ENCODE measurements at places on chromosomes 13 and 19.

DNA sequence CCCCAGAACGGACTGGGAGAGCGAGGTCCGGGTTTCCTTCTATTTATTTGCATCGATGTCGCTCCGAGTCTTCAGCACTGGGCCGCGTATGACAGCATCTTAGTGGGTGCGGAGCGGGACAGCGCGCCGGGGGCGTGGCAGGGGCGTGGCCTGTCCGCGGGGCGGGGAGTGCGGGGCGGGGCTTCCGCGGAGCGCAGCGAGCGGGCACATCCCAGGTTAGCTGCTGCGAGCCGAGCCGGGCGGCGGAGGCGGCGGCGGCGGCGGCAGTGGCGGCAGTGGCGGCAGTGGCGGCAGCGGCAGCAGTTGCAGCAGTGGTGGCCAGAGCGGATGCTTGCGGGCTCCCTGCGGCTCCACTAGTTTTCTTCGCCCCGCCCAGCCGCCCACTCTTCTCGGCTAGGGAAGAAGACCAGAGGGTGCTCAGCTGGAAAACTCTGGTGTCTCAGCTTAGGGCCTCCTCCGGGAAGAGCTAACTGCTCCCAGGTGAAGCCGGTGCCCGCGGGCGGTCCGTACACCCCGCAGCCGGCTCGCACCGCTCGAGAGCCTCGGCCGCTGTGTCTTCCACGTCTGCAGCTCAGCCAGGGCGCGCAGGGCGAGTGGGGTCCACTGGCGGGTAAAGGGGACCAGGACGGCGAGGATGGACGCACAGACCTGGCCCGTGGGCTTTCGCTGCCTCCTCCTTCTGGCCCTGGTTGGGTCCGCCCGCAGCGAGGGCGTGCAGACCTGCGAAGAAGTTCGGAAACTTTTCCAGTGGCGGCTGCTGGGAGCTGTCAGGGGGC, at the start of gene GPC5:
Gene GPC5 (plus strand): TSS at position 209 of the 776 bp plus-strand sequence.
- no peak for DNase-seq

DNA sequence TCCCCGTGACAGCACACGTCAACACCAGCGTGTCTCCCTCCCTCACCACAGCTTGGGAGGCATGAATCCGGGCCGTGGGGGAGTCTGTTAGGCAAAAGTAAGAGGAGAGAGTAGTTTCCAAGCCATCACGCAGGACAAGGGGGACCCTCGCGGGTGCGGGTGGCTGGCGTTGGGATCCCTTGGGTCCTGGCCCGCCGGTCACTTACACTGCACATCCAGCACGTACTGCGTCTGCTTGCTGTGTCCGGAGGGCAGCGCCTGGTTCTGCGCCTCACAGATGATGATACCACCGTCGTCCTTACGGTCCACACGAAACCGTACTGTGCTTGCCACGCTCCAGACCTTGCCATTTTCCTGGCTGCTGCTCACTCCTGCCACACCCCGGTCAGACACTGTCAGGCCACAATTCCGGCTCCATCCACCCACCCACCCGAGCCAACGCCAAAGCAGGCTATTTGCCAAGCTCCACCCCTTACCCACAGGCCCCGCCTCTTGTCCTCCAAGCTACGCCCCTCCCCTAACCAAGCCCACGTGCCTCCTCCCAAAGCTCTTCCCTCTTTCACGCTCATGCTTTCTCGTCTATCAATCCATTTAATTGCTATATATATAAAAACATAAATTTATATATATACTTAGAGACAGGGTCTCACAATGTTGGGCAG, 6.6 kb upstream of the ZNF428 start:
- DNase-seq = no peak

GRCh38 chr13:30033681-30034457, 183.5 kb upstream of the UBL3 start:
- peak; percentile 76 for DNase-seq

DNA sequence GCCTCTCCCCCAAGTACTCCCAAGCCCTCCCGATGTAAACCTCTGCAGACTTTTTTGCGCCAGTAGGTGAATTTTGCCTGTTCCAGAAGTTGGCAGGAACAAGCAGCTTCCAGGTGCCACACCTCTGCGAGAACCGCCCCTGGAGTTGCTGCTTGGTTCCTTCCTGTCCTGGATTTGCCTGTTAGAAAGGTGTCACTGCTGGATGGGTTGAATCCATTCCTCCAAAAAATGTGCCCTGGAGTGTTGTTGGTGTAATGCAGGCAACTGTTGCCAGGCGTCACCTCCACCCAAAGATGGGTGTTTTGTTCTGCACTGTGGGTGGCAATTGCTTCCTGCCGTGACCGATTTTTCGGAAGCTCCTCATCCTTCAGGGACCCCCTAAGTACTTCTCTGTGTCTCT, 5.7 kb downstream of the PGPEP1 start:
- DNase-seq = no peak

Measured in non-pigmented ciliary epithelial cell (primary cell).